ENCODE measurements at places on chromosomes 4 and X. TPM values are rescaled to one million over a fixed set of nuclear protein-coding genes. Genes with fewer than 3 reads are reported as not detected.

DNA sequence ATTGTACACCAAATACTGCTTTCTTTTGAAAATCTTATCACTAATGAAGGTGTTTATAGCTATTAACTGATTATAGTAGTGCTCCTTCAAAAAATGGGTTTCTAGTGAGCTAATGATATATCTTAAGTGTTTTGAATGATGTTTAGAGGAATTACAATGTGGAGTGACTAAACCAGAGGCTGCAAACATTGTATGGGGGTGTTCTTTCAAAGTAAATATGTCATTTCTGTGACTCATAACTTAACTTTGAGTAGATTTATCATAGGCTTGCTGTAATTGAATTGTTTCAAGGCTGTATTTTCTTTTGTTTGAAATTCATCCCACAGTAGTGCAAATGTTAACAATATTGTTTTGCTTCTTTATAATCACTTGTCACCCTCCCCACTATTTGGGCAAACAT, 141.6 kb downstream of the IL1RAPL2 start:
- no peak for DNase-seq

GRCh38 chr4:153207567-153207966, 3.3 kb downstream of the TRIM2 start:
- DNase-seq: no peak

- DNase-seq: no peak
Measured at GRCh38 chr4:123244137-123244536, 152.5 kb upstream of the SPRY1 start.

- DNase-seq: no peak
Measured at GRCh38 chrX:31168551-31168950, 96.7 kb upstream of the FTHL17 start.

DNA sequence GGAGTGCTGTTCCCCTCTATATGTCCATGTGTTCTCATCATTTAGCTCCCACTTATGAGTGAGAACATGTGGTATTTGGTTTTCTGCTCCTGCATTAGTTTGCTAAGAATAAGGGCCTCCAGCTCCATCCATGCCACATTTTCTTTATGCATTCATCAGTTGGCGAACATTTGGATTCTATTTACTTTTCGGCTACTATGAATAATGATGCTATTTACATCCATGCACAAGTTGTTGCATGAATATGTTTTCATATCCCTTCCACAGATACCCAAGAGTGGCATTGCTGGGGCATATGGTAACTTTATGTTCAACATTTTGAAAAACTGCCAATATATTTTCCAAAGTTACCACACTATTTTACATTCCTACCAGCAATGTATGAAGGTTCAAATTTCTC, 13.8 kb upstream of the DDX53 start:
- DNase-seq: no peak

GRCh38 chr4:161254375-161254774, 909.4 kb downstream of the FSTL5 start:
- DNase-seq: no peak

DNA sequence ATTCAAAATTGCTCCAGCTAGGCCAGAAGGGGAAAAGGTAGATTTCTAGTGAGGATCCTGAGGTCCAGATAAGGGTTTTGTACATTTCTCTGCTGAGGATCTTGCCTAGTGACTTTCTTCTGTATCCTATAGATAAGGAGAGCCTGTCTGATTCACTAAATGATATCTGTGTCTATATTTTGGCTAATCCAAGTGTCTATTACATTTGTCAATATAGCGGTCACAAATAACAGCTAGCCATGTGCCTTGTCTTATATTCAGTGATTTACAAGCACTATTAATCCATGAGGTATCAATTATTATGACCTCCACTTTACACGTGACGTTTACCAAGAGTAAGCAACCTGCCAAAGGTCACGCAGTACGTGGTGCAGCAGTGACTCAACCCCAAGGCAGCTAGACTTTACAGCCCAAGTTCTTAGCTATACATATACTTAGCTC, 41.6 kb downstream of the TMEM165 start:
- DNase-seq: no peak

DNA sequence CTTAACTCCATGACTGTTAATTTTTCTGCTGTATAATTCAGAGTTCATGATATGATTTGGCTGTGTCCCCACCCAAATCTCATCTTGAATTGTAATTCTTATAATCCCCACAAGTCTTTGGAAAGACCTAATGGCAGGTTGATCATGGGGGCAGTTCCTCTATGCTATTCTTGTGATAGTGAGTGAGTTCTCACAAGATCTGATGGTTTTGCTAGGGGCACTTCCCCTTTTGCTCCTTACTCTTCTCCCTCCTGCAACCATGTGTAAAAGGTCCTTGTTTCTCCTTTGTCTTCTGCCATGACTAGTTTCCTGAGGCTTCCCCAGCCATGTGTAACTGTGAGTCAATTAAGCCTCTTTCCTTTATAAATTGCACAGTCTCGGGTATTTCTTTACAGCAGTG, 1751.9 kb downstream of the ARAP2 start:
- no peak for DNase-seq

GRCh38 chrX:135213200-135213844, 38.5 kb upstream of the ETDA start:
- peak; percentile 55 for DNase-seq

DNA sequence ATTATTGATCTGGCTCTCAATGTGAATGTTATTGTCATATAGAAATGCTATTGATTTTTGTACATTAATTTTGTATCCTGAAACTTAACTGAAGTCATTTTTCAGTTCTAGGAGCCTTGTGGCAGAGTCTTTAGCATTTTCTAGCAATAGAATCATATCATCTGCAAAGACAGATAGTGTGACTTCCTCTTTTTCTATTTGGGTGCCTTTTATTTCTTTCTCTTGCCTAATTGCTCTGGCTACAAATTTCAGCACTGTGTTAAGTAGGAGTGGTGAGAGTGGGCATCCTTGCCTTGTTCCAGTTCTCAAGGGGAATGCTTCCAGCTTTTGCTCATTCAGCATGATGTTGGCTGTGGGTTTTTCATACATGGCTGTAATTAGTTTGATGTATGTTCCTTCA, 102.7 kb downstream of the SH3BGRL start:
- no peak for DNase-seq

GRCh38 chr4:53055274-53055673, 193.2 kb downstream of the RASL11B start:
- DNase-seq: no peak

- peak; percentile 34 for DNase-seq
Measured at GRCh38 chr4:1285790-1286553, 3.7 kb upstream of the MAEA start.

DNA sequence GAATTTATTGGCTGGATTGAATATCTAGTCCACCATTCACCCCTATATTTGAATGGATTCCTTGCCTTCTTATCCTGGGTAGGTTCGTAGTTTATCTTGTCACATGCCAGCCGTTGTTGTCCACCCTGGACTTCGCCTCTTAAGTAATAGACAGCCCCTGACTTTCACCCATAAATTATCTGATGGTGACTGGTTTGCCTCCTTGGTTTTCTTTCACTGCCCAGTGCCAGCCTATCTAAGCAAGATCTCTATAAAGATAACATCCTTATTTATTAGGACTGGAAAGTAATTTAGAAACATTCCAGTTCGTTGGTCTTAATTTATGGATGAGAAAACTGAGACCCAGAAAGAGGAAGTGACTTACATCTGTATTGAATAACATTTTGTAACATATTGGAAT, 410.3 kb downstream of the RPA4 start:
- DNase-seq: no peak

DNA sequence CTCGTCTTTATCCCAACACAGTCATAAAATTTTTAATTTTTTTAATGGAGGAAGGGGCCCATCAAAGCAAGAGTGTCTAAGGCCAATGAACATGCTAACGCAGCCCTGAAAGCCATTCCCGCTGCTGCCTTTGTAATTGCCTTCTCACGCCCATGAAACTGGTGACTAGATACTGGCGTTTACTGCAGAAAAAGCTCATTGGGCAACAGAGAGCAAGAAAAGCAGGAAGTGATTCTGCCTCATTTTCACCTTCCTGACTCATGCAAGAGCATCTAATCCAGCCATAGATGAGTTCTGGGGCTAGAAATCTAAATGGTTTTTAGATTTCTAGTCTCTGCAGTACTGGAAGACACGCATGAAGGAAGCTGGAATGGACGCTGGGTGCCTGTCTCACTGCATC, 72.5 kb downstream of the ANXA3 start:
- DNase-seq: no peak

DNA sequence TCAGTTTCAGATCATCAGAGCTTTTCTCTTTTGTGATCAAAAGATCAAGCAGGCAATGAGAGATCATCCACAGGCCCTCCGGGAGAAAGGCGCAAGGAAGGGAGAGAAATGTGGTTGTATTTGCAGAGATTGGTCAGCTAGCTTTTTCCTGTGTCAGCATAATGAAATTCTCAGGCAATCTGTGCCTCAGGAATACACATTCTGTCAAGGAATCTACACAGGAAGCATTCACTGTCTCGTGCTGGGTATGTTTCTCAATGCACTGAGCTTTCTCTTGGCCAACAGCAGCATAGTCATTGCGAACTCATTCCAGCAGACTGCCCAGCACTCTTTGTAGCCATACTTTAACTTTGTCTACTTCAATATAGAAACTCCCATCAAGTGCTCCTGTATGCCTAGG, 413.7 kb downstream of the PPP3CA start:
- no peak for DNase-seq

DNA sequence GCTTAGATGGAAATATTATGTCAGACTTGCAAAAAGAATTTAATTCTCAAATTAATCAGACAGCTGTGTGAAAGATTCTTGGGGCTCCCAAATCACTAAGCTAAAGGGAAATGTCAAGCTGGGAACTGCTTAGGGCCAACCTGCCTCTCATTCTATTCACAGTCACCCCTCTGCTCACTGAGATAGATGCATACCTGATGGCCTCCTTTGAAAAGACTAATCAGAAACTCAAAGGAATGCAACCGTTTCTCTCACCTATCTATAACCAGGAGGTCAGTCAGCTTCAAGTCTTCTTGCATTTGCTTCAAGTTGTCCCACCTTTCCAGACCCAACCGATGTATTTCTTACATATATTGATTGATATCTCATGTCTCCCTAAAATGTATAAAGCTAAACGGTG, 882.7 kb downstream of the CENPC start:
- no peak for DNase-seq

GRCh38 chr4:2063557-2064275, 4.6 kb downstream of the NAT8L start:
- no peak for DNase-seq

DNA sequence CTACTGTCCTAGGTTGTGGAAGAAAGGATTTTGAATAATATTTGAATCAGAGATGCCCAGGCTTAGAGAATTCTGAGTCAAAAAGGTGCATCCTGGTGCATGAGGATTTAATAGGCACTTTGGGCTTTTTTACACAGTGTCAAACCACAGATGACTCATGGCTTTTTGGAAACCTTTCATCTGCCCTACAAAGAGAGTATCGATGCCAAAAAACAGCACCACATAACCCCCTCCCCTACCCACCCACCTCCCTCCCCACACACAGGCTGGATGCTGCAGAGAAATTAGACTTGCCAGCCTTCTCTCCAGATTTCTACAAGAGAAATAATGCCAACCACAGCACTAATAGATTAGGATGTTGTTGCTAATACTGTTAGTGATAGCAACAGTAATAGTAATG, 779.3 kb downstream of the NLGN4X start:
- no peak for DNase-seq

DNA sequence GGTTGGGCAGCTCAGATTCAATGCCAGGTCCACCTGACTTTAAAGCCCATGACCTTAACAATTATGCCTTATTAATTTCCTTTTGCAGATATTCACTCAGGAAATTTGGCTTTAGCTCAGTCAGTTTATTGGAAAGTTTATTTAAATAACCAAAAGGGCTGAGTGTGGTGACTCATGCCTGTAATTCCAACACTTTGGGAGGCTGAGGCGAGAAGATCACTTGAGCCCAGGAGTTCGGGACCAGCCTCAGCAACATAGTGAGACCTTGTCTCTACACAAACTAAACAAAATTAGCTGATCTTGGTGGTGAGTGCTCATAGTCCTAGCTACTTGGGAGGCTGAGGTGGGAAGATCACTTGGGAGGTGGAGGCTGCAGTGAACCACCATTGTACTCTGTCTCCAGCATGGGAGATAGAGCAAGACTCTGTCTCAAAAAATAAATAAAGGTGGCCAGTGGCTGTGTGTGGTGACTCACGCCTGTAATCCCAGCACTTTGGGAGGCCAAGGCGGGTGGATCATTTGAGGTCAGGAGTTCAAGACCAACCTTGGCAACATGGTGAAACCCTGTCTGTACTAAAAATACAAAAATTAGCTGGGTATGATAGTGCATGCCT, 43.3 kb downstream of the RHOH start:
- DNase-seq: no peak

- DNase-seq: no peak
Measured at GRCh38 chrX:40617566-40617965, 5.7 kb upstream of the MPC1L start.

GRCh38 chr4:8830611-8831200, 40.9 kb downstream of the HMX1 start:
- DNase-seq: no peak

GRCh38 chr4:100359441-100359840, 158.4 kb downstream of the EMCN start:
- no peak for DNase-seq

- DNase-seq: no peak
Measured at GRCh38 chr4:138204507-138204906, 37.6 kb downstream of the SLC7A11 start.

- DNase-seq: no peak
Measured at GRCh38 chrX:114532111-114532805, 51.6 kb upstream of the HTR2C start.

GRCh38 chr4:89137695-89138094, 26.4 kb downstream of the TIGD2 start:
- DNase-seq: no peak

GRCh38 chr4:99458911-99459447, 23.8 kb upstream of the ADH7 start:
- DNase-seq: no peak

DNA sequence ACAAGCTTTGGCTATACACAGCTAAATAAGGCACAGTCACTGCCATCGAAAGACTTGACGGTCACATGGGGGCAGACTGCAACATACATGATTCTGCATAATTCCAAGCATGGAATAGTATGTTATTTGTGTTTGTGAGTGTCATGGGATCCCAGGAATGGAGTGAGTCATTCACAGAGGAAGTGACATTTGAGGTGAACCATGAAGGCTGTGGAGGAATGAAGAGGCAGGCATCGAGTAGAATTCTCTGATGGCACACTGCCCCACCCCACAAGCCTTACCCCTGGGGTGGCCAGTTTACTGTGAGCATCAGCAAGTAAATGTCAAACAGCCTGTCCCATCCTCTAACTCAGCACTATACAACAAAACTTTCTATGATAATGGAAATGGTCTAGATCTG, 619.7 kb downstream of the MID1IP1 start:
- DNase-seq: no peak

DLG3 gene
- total RNA-seq: 43.5 TPM

TRPC5OS gene
- not detected for total RNA-seq

CTAG1A gene
- total RNA-seq: not detected

GPRASP2 gene
- total RNA-seq: 0.15 TPM

JCHAIN gene
- not detected for total RNA-seq

SLC25A31 gene
- total RNA-seq: not detected

SMIM20 gene
- total RNA-seq: 19.2 TPM

CA5B gene
- 3.8 TPM for total RNA-seq

SPANXB1 gene
- total RNA-seq: not detected

MAGEA2B gene
- total RNA-seq: not detected

FAM9C gene
- 0.05 TPM for total RNA-seq

NAP1L2 gene
- 1.8 TPM for total RNA-seq

ATP2B3 gene
- 0.05 TPM for total RNA-seq

FABP2 gene
- total RNA-seq: not detected

MTM1 gene
- total RNA-seq: 24.1 TPM

STOX2 gene
- total RNA-seq: not detected

PF4V1 gene
- total RNA-seq: not detected

SRPK3 gene
- total RNA-seq: not detected

PIGA gene
- 23.9 TPM for total RNA-seq

XPNPEP2 gene
- total RNA-seq: 0.24 TPM

CT83 gene
- not detected for total RNA-seq
